ENCODE measurements at places on chromosomes 6 and 20.

- DNase-seq = no peak
Observed at GRCh38 chr6:165401092-165401491, 91.7 kb upstream of the C6orf118 start.

DNA sequence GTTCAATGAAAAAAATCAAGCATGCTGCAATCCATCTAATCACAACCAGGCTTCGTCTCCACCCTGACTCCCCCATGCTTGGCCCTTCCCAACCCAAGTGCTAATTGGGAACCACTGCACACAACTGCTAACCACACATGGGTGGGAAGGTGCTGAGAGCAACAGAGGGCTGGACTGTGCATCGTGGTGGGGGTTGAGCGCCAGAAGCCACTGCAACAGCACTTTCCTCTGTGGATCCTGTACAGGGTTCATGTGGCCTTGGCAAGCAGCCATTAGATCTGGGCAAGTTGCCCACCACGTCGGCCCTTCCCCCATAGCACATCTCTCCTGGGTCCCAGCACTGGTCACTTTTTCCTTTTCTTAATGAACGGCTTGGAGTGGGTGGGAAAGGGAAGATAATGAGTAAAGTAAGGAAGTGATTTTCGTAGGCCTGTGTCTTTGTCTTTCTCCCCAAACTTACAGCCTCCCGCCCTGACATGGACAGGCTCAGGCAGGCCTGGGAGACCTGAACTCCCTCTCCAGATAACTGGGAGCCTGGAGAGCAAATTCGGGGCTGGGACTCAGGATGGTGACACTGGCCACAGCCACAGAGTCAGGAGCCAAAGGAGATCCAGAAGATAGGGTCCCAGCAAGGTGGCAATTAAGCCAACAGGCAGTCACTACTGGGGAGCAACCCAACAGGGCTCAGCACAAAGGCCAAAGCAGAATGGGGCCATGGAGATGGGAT is 34.4 kb upstream of the MRPS10 start:
- DNase-seq = peak; percentile 74

GRCh38 chr6:74939721-74940620 is 265.9 kb downstream of the COL12A1 start:
- no peak for DNase-seq

DNA sequence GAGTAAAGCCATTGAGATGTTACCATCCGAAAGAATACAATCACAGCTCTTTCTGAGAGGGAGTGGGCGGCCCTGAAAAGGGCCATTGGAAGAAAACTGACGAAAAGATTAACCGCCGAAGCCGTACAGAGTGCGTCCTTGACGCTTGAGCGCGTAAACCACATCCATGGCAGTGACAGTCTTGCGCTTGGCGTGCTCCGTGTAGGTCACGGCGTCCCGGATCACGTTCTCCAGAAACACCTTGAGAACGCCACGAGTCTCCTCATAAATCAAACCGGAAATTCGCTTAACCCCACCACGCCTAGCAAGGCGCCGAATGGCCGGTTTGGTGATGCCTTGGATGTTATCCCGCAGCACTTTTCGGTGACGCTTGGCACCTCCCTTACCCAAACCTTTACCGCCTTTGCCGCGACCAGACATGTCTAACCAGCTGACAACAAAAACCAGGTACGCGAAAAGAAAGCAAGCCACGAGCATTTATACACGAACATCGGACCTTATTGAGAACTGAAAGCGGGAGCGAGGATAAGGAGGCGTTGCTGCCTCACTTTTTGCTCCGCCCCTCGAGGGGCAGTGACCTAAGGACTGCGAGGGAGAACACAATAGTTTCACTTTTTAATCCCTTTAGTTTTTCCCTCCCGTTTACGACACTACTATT is 60.3 kb upstream of the HFE start:
- peak; percentile 92 for DNase-seq

- DNase-seq = no peak
Observed at GRCh38 chr6:157877573-157878438, 54.8 kb downstream of the SNX9 start.

GRCh38 chr6:113809826-113810225 is 47.3 kb upstream of the MARCKS start:
- no peak for DNase-seq

- DNase-seq = peak; percentile 58
Observed at GRCh38 chr20:62818592-62819493, 2.0 kb downstream of the COL9A3 start.

DNA sequence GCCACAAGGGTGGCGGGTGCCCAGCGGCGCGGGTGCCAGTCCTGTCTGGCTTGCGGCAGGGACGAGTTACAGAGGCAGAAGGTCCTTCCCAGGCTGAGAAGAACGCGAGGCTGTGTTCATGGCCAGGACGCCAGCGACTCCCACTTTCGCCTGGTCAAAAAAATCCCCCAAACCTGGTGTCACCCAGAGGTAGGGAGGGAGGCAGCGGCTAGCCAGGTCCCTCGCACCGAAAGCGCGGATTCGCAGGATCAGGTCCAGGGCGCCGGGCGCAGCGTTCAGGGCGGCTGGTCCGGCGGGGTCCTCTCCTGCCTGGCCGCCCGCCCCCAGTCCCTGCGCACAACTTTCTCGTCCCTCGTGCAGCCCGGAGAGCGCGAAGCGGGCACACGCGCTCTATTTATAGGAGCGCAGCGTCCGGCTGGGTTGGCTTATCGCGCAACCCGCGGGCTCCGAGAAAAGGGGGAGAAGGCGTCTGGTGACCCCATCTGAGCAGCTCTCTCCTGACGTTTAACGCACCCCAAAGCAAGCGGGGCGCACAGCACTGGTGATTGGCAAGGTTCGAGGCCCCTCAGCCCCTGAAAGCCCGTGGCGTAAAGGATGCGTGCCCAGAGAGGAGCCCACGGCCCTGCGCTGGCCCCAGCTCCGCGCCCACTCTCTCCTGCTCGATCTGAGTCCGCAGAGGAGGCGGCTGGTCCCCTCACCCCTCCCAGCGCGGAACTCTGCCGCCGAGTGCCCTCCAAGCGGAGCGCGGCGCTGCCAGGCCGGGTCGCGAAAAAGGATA is 519 bp downstream of the CBLN4 start:
- DNase-seq = no peak

Data from endothelial cell of umbilical vein (primary cell).